ENCODE measurements at places on chromosomes 4 and X.
A peak's percentile ranks its signal among the peaks of the same experiment; 100 is the strongest.

GRCh38 chrX:13277539-13277938 lies 42.3 kb downstream of the ATXN3L start:
- no peak for DNase-seq

GRCh38 chr4:38173935-38174518 lies 213.8 kb downstream of the PTTG2 start:
- no peak for DNase-seq

DNA sequence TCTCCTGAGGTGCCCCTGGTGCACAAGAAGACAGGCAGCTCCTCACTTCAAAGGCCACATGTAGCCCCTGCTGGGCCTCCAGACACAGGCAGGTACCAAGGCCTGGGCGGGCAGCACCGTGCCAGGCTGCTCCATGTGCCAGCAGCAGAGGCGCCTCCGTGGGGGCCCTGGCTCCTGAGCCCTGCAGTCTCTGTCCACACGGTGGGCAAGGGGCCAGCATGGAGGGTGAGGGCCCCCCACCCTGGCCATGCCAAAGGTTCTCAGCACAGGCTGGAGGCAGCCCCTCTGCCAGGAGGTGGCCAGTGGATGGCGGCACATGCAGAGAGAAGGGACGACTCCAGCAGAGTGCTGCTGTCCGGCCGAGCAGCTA lies 72.6 kb downstream of the FAM53A start:
- no peak for DNase-seq

DNA sequence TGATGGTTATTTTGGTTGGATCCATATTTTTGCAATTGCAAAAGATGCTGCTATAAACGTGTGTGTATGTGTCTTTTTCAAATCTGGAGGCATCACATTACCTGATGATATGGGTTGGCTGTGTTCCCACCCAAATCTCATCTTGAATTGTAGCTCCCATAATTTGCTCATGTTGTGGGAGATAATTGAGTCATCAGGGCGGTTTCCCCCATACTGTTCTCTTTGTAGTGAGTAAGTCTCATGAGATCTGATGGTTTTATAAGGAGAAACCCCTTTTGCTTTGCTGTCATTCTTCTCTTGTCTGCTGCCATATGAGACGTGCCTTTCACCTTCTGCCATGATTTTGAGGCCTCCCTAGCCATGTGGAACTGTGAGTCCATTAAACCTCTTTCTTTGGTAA lies 33.4 kb downstream of the APOOL start:
- DNase-seq: no peak

- DNase-seq: no peak
These were observed 129.7 kb upstream of the SLC4A4 start for GRCh38 chr4:71209161-71209560.

DNA sequence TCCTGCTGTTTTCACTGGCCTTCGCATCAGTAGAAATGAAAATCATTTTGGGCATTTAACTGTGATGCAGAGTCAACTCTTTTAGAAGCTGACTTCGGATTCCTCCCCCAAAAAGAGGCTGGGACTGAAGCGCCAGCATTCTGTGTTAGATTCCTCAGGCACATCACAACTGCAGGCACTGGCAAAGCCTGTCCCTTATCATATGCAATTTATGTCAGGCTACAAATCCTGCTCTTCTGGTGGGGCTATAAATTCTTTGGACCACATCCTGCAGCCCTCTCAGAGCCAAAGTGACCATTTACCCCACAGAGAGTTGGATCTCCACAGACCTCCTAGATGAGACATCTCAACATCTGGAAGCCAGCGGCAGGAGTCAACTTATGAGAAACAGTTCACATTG lies 138.4 kb downstream of the CBR4 start:
- no peak for DNase-seq

DNA sequence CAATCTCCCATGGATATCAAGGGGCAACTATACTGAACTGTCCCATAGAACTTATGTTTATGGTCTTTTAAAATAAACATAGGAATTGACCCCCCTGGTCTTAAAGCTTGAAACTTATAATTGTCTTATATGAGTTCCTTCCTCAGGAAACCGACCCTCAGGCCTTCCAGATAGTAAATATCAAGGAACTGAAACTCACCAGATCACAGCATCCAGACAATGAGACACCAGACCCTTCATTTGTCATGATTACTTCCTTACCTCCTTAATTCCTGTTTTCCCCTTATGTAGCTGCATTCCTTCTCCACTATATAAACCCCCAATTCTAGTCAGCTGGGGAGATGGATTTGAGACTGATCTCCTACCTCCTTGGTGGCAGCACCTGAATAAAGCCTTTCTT lies 94.8 kb upstream of the GRPR start:
- no peak for DNase-seq

DNA sequence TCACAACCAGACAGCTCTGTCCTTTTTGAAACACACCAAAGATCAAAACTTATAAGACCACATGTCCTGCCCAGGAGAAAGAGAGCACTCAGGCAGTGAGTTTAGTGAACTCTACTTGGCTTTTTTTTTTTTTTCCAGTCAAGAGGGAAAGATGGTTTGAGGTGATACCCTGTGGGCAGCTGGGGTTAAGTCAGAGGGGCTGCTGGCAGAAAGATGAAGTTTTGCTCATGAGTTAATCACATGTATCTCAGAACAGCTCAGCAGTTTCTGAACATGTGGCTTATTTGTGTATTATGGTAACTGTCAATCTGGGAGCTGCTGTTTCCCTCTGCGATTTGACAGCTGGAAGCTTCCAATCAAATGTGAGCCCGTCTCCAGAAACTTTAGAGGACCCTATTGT lies 56.4 kb upstream of the MAP3K15 start:
- no peak for DNase-seq

DNA sequence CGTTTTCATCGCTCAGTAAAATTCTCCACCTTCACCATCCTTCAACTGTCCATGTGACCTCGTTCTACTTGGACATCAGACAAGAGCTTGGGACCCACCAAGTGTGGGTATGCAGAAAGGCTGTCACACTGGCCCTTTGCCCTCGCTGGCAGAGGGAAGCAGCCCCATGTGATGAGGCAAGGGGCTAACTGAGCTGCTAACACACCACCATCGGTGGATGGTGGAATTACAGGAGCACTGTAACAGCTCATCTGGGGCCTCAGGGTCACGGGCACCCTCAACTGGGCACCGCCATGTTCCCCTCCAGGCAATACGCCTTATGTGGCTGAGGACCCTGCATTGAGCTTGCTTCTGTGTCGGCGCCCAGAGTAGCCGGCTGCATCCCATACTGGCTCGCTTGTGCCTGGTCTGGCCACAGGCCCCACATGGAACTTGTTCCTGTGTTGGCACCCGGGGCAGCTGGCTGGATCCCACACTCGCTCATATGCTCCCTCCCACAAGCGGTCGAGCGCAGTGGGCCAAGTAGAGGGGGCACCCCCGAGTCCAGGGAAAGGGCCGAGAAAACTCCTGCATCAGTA lies 109.5 kb downstream of the TAB3 start:
- DNase-seq: no peak

- no peak for DNase-seq
These were observed 171.1 kb downstream of the PDGFRA start for GRCh38 chr4:54400188-54400587.

- DNase-seq: no peak
These were observed 192.2 kb downstream of the COMMD8 start for GRCh38 chr4:47271291-47271690.

DNA sequence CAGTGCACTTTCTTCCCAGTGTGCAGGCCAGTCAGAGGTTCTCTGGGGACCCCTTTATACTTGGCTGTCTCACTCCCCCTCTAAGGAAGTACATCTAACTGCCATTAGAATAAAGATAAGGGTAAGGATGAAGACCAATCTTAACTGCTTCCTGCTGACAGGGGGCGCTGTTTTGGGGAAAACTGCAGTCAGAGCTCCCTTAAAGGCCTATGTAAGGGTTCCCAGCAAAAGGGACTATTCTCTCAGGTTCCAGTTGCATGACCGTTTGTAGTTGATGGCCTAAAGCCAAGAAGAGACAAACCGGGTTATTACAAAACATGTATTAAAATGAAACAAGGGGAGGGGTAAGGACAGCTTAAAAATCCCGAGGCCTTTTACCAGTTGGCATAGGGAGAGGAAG lies 115.6 kb upstream of the SPIN4 start:
- DNase-seq: no peak

- no peak for DNase-seq
These were observed 13.3 kb upstream of the ANTXR2 start for GRCh38 chr4:80086296-80086695.

- DNase-seq: no peak
These were observed 108.8 kb upstream of the KIT start for GRCh38 chr4:54548831-54549460.

DNA sequence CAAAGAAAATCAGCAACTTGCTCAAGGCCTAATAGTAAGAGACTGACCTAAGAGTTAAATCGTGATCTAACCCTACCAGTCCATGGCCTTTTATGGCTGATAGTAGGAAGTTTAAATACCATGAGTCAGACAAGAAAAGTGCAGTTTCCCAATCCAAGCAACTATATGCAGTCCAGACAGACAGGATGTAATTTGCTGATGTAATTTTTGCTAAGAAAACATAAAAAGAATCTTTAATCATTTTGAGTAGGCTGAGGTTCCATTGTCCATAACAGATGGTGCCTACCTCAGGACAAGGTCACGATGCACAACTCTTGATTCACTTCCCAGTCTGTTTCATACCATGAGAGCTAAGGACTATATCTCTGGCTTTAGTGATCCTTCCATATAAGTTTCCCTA lies 317.5 kb upstream of the GRIA3 start:
- DNase-seq: no peak

DNA sequence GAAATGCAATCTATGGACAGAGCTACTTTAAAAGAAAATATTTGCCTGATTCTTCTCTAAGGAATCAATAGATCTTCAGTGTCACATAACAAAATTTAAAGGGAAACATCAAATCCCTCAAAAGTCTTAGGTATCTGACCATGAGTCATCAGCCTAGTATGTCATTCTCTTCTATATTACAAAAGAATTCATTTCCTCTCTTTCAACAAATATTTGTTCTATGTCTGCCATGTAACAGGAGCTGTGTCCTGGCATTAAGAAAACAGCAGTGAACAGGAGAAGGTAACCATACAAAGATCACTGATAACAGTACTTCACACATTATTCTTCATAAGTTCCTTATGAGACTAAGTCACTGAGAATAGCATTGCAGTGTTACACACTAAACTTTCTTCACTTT lies 243.6 kb upstream of the DKK2 start:
- no peak for DNase-seq

- DNase-seq: no peak
These were observed 21.4 kb downstream of the PLAC1 start for GRCh38 chrX:134636851-134637250.

- DNase-seq: peak; percentile 24
These were observed 721 bp upstream of the MAOA start for GRCh38 chrX:43655151-43656004.

- DNase-seq: no peak
These were observed 97.5 kb downstream of the SNCA start for GRCh38 chr4:89739311-89739988.

DNA sequence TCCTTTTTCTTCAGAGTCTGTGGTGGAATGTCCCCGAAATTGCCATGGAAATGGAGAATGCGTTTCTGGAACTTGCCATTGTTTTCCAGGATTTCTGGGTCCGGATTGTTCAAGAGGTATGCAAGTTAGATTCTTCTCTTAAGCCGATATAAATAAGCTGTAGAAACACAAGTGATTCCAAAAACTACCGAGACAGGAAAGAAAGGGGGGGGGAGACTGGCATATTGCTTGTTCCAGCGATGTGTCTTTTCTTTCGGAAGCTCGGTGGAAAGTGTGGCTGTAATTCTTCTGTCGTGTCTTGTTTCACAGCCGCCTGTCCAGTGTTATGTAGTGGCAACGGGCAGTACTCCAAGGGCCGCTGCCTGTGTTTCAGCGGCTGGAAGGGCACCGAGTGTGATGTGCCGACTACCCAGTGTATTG lies 236.9 kb downstream of the DCTD start:
- peak; percentile 55 for DNase-seq

DNA sequence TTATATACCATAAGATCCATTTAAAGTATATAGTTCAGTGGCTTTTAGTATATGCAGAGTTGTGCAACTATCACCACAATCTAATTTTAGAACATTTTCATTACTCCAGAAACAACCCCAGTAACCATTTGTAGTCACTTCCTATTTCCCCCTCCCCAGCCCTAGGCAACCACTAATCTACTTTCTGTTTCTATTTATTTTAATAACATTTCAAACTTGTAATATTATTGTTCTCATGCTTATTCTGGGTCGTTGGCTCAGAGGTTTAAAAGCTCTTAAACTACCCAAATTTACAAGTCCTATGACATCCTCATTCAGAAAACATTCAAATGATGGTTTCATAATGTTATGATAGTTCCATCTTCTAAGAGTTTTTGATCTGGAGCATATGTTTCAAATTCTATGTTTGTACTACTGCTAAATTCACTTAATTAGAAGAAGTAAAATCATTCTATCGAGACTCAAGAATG lies 18.4 kb downstream of the XIAP start:
- DNase-seq: no peak

- no peak for DNase-seq
These were observed 142.9 kb downstream of the ANAPC10 start for GRCh38 chr4:144955104-144955503.

- DNase-seq: no peak
These were observed 7.9 kb downstream of the BDH2 start for GRCh38 chr4:103091601-103092223.

GRCh38 chr4:4985844-4986243 lies 33.4 kb downstream of the CYTL1 start:
- no peak for DNase-seq

GRCh38 chrX:137430301-137430700 lies 135.6 kb upstream of the ZIC3 start:
- no peak for DNase-seq

DNA sequence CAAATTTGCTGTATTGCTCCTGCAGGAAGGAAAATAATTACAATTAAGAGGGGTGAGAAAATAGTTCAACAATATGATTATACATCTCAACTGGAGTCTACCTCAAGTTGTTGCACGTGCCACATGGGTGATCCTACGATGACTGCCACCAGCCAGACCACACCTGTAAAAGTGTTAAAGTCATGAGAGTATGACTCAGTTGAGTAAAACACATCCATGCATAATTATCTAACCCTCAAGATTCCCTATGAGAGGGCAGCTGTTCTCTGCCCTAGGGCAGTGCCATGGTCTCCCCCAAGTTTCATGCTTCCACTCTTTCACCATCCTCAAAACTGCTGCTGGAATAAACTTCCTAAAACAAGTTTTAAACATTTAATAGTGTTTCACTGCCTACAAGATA lies 44.1 kb downstream of the QRFPR start:
- no peak for DNase-seq
